ENCODE measurements at places on chromosomes 5 and 9.
A peak's percentile ranks its signal among the peaks of the same experiment; 100 is the strongest.

DNA sequence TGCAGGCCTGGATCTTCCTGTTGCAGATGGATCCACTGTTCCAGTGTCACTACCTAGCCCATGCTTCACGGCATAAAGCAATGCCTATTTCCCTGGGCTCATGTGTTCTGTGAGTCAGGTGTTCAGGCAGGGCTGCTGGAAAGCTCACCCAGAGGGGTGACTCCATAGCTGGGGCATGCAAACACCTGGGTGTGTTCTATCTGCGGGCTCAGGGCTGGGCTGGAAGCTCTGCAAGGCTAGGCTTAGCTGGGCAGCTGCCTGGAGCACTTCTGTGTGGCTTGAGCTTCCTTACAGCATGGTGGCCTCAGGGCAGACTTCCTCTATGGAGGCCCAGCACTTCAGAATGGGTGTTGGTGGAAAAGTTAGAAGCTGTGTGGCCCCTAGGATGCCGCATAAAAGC lies 139.9 kb downstream of the GADD45G start:
- DNase-seq, result no peak

DNA sequence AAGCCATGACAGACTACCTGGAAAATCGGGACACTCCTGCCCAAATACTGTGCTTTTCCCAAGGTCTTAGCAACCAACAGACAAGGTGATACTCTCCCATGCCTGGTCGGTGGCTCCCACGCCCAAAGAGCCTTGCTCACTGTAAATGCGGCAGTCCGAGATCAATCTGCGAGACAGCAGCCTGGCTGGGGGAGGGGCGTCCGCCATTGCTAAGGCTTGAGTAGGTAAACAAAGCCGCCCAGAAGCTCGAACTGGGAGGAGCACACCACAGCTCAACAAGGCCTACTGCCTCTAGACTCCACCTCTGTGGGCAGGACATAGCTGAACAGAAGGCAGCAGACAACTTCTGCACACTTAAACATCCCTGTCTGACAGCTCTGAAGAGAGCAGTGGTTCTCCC lies 272.1 kb upstream of the CCNG1 start:
- no peak for DNase-seq

- no peak for DNase-seq
Measured at GRCh38 chr5:92147798-92148197, 764.7 kb upstream of the ARRDC3 start.

DNA sequence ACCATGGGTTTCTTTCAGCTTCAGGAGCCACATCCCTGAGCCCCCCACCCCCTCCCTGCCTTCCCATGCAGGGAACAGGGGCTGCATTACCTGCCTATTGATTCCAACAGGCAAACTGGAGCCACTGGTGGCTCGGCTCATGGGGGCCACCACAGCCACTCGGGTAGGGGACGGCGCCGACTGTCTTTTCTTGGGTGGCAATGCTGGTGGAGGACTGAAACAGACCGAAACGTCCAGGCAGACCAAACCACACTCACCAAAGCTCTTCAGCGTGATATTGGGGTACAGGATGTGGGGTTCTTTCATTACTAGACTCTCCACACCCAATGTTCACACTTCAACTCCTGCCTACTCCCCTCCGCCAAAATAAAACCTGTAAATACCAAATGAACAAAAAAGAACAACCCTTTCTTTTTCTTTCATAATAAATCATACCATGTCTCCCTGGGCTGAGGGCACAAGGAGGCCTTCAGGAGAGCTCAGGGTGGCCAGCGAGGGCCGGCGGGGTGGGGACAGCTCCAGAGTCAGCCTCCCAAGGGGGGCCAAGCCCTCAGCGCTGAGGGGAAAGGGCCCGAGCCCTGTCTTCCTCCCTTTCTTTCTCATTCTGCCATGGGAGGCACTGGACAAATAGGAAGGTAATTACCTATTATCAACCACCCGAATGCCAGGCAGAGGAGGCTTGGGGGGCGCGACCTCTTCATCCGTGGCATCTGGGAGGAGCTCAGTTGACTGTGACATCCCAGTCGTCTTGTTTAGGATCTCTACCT lies 83.3 kb downstream of the PRRT1B start:
- DNase-seq, result no peak

DNA sequence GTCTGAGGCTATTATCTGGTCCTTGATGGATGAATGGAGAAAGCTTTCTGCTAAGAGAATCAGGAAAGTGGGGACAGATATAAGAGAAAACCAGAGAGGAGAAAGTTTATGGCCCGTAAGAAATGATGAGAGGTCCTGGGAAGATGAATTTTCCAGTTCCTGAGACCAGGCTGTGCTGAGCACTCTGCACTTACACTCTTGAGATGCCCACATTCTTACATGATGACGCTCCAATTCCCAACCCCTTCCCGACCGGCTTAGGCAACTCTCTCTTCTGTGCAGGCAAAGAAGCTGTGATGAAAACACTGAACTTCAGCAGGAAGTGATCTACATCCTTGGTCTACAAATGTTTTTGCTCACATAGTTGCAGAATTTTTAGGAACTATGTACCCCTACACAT lies 417.0 kb downstream of the ARHGEF28 start:
- DNase-seq, result no peak

DNA sequence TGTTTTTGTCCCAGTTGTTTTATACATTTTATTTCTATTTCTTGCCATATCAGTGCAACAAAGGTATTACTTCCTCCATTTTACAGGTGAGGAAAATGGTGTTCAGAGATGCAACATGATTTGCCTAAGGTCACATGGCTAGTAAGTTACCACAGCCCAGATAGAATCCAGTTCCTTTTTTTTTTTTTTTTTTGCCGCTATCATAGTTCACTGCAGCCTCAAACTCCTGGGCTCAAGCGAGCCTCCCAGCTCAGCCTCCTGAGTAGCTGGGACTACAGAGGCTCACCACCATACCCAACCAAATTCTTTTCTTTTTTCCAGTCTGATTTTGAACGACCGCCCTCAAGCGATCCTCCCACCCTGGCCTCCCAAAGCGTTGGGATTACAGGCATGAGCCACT lies 480 bp upstream of the CCDC69 start:
- no peak for DNase-seq

- DNase-seq, result no peak
Measured at GRCh38 chr9:36789886-36790285, 217.2 kb downstream of the MELK start.

DNA sequence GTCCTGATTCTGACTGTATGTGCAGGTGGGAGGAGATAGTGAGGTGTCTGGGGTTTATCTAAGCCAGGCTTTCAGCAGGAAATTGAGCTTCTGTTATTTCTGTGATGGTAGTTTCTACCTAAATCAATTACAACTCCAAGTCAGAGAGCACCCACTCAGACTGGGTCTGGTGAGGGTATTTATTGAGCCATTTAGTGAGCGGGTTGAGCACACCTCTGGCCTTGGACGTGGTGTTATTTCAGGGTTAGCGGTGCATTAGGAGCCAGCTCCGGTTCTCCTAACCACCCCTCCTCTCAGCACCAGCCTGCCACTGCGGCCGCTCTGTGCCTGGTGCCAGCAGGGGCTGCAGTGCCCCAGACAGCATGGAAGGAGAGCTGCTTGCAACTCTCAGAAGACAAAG lies 238.9 kb downstream of the CACNA1B start:
- no peak for DNase-seq

DNA sequence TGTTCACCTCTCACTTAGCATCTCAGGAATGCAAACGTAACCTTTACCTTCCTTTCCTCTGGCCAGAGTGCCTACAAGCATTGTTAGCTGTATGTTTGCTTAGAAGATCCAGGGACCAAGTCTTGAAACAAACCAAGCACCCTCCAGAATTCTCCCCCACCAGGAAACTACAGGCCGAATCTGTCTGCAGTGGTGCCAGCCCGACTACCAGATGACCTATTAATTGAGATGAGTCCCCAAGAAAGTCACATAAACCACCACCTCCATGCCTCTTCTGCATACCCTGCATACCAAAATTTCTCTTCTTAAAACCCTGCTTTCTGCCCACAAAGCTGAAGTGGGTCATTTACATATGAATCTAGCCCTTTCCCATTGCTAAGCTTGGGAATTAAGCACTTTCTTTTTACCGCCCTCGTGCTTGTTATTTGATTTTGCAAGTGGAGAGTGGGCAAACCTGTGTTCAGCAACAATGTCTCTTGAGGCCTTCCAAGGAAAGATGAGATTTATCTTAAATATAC lies 1239.1 kb downstream of the CDH12 start:
- no peak for DNase-seq

- DNase-seq, result no peak
Measured at GRCh38 chr9:712643-713042, 128.9 kb upstream of the DMRT1 start.

- DNase-seq, result no peak
Measured at GRCh38 chr5:80216096-80216495, 39.8 kb downstream of the SERINC5 start.

DNA sequence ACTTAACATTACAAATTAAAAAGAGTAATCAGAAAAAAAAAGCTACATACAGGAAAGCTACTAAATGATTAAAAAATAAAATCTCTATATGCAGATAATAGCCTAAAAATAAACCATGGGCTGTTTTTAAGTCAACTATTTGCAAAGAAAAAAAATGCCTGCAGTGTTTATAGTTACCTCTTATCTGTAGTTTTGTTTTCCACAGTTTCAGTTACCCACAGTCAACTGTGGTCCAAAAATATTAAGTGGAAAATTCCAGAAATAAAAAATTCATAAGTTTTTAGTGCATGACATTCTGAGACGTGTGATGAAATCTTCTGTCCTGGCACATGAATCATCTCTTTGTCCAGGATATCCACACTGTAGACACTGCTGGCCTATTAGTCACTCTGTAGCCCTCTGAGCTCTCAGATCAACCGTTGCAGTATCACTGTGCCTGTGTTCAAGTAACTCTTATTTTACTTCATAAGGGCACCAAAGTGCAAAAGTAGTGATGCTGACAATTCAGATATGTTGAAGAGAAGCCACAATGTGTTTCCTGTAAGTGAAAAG lies 59.2 kb downstream of the PRELID2 start:
- DNase-seq, result no peak

DNA sequence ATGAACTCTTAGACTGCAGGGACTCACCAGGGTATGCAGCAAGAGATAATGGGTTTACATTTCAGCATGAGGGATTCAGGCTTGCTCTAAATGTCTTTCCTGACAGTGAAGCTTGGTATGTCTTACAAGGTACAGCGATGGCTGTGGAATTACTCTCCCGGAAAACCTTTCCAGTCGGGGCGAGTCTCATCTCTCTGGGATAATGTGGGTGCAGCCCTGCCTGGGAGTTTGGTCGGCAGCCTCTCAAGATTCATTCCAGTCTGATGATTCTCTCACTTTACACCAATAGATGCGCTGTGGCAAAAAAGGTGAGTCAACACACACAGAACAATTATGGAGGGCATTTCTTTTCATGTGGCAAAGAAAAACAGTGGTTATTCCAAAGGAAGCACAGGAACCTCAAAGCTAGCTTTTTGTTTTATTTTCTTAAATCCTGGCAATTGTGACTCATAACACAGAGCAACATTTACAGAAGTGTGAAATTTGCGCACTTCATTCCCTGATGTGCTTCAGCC lies 190.3 kb downstream of the DCP2 start:
- DNase-seq, result no peak

DNA sequence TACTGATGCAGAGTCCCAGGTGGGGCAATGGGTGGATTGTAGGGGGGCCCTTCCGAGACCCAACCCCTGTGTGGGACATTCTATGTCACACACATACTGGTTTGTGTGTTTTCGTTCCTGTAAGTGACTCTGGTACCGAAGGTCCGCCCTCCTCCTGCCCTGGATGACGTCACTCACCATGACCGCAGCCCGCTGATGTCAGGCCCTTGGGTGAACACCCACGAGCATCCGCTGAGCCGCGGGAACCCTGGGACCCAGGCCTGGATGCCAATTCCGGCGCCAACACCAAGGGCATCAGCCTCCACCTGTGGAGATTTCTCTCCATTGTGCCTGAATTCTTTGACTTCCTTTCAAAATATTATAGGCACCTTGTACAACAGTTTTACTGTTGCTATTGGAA lies 184.3 kb downstream of the MTRR start:
- DNase-seq, result no peak

GRCh38 chr5:180286-180918 lies 10.9 kb upstream of the LRRC14B start:
- no peak for DNase-seq

- DNase-seq, result peak; percentile 80
Measured at GRCh38 chr5:141681695-141682641, at the start of gene ARAP3. ARAP3 (minus strand) TSS chr5:141682230; CDS start chr5:141680486, 1,744 bp downstream.

DNA sequence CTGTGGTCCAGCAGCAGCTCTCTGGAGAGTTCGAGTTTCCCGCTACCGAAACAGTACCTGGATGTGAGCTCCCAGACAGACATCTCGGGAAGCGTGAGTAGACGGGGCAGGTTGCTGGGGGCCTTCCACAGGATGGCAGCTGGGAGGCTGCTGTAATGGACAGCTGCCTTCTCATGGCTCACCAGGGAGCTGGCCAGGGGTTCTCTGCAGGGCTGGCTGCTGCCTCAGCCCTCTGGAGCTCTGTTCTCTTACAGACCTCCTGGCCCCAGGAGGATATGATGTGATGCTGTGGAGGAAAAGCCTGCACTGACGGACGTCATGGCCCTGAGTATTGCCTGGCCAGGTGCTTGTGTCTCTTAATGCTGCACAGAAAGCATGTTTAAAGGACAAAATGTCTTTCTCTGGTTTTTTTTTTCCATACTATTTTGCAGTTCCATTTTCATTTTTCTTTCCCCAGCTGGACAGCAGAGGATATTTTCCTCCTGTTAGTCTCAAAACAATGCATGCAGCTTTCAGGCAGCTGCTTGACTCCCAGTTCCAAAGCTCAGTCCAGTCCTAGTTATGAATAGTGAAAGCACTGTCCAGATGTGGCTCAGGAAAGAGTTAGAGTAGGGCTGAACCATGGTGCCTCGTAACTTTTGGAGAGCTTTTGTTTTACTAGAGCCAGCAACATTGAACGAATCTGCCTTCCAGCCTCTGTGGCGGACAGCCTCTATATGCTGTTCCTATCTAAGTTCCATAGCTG lies 77.5 kb upstream of the RARS1 start:
- no peak for DNase-seq

DNA sequence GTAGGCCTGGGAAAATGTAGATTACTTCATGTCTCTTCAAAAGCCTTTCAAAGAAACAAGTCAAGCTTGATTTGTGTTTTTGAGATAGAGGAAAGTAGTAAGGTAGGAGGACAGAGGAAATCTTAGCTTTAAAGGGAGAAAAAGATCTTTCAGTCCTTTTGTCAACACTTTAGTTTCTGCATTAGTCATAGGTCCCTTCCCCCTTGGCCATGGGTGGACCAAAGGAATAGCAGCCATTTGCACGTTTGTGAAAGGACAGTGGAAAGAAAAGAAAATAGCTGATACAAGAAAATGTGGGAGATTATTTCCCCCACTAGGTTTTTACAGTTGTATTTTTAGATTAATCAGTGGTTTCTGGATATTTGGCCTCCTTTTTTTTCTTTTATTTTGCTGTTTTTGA lies 121.9 kb upstream of the GRHPR start:
- DNase-seq, result no peak

- peak; percentile 54 for DNase-seq
Measured at GRCh38 chr5:116084287-116084691, 536 bp upstream of the COMMD10 start.

DNA sequence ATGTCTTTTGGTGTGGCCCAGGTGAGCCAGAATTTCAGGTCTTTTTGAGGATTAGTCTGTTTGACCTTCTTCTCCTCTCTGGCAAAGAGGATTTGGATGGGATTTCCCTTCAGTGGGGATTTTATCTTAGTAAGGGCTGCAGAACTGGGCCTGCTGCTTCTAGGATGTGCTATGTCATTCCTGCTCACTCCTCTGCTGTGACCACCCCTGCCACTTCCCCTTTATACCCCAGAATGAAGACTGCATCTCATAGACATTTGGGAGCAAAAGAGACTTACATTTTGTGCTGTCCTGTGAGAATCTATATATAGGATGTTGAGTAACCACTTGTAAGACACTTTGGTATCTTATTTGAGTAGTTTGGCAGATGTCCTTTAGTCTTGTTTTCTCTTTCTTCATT lies 76.2 kb downstream of the ARHGAP26 start:
- no peak for DNase-seq

- DNase-seq, result no peak
Measured at GRCh38 chr5:36755920-36756488, 120.6 kb upstream of the NIPBL start.

All from ecto neural progenitor cell (in vitro differentiated cells).